ENCODE measurements at places on chromosomes 11 and 22.

DNA sequence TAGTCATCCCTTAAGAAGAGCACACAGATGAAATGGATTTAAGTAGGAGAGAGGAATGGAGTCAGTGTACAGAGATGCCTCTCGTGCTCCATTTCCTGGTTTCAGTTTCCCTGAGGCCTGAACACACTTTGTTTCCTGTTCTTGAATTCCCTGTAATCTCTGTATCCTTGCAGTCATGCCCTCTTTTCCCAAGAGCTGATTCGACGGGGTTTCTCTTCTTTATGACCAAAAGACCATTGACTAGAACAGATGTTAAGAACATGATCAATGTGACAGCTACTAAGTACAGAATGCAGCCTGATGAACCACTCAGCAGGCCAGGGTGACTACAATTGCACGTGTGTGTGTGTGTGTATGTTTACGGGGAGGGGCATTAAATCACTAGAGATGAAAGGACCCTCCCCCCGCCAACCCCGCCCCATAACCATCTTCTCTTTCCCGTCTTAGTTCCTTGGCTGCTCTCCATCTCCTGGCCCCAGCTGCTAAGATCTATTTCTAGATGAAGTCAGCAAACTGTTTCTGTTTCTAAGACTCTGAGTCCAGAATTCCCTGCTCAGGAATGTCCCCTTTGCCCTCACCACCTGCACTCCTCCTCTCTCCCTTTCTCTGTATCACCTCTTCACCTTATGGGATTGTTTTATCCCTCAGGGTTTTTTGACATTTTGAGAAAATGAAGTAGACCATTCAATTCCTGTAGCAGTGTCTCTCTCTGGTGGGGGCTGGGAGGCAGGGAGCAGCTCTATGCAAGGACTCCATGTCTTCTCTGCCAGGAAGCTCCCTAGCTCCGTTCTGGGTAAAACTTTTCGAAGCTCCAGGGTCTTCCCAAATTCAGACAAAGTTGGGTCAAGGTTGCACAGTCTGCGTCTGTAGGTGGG lies 26.0 kb downstream of the SLC22A6 start:
- DNase-seq = no peak

- no peak for DNase-seq
Observed at GRCh38 chr11:71078482-71078881, 173.9 kb downstream of the SHANK2 start.

GRCh38 chr22:40279017-40279416 lies 67.3 kb upstream of the ADSL start:
- DNase-seq = no peak

DNA sequence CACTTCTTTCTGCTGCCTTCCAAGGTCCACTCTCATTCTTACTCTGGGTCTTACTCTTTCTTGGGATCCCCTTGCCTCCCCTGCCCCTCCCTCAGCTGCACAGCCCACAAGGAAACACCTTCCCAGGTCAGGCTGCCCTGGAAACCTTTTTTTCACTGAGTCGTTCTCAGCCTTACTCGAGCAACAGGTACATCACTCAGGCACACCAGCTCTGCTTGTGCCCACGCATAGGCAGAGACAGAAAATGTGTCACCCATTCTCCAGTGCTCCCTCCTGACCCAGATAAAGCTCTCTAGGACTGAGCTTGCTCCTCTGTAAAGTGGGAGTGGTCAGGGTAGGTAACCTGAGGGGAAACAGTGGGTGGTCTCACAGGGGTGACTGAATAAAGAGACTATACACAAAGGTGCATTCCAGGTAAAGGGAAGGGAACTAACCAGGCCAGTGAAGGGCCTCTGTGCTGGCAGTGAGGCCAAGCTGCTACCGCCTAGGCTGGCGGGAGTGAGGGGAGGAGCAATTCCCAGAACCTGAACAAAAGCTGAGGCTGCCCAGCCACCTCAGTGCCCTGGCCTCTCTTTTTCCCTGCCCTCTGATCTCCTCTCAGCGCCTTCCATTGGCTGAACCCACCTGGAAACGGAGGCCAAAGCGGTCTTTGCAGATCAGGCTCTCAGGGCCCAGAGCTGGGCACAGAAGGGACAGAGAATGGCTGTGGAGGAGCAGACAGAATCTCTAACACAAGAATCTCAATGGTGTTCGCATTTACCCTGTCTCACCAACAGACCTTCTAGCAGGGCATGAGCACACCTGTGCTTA lies 15.9 kb downstream of the PRG3 start:
- no peak for DNase-seq

GRCh38 chr11:25790396-25790795 lies 541.5 kb upstream of the ANO3 start:
- no peak for DNase-seq

DNA sequence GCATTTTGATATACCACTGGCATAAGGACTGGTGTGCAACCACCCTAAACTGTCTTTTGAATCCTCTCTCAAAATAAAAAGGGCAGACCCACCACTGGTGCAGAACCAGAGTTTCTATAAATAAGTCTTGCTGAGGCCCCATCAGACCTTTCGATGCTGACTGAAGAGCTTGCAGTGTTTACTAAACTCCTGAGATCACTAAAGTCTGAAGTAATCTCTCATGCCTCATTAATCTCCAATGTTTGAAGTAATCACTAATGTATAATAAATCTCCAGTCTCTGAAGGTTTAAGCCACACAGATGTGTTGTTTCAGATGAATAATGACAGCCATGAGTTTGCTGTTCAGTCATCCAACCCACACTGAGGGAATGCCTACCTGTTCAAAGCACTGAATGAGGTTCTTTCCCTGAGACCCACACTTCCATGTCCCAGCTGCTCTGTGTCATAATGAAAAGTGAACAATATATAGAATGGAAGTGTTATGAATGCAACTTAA lies 50.6 kb upstream of the DEUP1 start:
- DNase-seq = no peak

DNA sequence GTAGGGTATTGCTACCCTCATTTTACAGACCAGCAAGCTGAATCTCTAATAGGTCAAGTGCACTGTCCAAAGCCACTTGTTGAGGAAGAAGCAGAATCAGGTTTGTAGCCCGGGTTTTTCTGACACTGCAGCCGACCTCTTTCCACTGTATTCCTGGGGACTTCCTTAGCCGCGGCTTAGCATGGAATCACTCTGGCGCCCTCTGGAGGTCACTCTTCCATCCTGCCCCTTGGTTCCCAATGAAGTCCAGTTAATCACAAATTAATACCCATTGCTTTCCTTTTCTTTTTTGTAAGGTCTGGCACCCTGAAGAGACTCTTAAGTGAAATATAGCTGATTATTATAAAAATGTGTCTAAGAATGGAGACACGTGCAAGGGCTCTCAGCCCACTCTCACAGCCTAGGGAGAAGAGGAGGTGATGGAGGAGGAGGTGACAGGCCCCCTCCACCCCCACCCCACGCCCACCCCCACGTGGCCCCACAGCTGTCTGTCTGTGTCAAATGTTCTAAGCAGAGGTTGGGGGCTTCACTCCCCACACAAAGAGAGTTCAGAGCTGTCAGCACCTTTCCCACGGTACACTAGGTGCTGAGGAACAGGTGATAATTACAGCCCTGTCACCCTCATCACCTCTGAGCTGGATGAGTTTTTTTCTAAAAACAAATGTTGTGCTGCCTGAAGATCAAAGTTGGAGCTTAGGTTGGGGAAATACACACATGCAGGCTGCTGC lies 57.7 kb upstream of the DRD2 start:
- DNase-seq = peak; percentile 55

GRCh38 chr22:36222887-36223450 lies 16.4 kb downstream of the APOL2 start:
- DNase-seq = no peak

DNA sequence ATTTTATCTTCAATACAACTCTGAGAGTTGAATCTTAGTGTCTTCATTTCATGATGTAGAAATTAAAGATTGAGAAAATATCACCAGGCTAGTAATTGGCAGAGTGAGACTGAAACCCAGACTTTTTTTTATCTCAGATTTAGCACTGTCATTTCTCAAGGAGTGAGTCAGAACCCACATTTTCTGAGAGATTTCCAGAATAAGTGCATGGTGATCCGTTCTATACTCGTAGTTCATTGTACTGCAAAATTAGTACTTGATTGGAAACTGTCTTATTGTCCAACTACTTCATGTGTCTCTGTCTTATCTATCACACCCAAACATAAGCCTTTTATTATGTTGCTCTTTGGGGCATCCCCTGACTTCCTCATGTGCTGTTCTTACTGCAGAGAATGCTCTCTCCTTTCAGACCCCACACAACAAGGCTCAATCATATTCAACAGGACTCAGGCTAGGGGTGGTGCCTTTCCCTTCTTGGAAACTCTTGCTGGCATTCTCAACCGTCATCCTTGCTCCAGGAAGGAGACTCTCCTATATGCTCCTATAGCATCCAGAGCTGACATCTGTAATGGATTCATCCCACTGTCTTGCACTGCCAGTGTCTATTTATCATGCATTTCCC lies 76.7 kb upstream of the BLID start:
- DNase-seq = no peak

DNA sequence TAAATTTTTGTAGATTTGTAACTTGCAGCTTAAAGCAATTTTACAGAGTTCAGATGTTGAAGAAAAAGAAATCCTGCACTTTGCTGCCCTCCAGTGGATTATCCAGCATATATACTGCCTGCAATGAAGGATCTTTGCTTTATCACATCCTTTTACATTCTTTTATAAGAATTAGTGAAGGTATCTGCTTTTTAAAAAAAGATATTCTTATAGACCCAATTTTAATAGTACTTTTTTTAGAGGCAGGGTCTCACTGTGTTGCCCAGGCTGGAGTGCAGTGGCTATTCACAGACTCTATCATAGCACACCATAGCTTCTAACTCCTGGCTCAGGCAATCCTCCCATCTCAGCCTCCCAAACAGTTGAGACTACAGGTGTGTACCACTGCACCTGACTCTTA lies 60.7 kb downstream of the TTC17 start:
- peak; percentile 68 for DNase-seq

- no peak for DNase-seq
Observed at GRCh38 chr11:34075178-34075820, 23.8 kb downstream of the CAPRIN1 start.

DNA sequence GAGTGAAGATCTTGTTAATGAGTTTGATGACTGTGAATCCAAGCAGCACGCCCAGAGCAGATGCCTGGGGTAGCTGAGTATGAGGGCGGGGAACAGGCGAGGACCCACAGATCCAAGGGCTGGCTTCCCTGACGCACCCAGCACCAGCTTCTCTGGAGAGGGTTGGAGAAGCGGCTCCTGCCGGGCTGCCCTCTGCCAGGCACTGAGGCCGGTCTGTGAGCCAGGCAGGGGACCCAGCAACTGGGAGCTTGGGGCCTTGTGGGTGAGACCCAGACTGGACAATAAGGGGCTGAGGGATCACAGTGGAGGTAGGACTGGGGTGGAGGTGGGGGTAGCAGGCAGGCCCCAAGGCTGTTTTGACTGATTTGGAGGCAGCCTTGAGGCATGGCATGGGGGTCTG lies 8.6 kb upstream of the SYT12 start:
- DNase-seq = no peak

Measured in activated CD4-positive, alpha-beta T cell treated with anti-CD3 and anti-CD28 coated beads, Interleukin-2, amount 10 ng/mL, durations not matched to agents 7 days and 5 days (primary cell).